ENCODE measurements at places on chromosomes 2 and 18.

DNA sequence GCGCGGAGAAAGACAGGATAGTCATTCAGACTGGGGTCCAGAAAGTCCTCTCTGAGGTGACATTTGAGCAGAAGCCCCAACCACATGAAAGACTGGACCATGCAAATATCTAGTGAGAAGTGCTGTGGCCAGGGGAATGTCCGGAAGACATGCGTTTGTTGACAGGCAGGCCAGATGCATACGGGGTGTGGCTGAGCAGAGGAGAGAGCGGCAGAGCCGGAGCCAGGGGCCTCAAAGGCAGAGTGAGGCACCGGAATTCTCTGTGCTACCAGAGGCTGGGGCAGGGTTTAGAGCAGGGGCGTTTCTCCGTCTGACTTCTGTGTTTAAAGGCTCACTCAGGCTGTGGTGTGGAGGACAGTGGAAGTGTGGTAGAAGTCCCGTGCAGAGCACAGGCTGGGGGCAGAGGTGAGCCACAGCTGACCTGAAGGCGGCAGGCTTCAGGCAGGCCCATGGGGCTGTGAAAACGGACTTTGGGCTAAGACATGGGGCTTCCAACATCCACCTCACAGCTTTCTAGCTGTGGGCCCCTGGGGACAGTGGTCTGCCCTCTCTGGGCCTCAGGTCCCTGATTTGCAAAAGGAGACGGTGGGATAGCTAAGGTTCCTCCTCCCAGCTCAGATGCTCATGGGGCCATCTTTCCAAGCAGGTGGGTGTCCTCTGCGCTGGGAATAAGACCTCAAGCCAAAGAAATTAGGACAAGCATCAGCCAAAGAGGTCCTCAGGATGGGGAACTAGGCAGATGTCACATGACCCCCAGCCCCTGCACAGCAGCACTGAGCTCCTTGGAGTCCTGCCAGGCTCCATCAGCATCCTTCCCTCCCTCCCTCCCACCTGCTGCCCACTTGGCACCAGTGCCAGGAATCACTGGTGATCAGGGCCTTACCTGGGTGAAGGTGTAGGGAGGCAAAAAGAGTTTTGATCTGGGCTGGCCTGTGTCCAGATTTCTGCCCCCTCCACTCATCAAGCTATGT lies 11.2 kb downstream of the RUFY4 start:
- no peak for DNase-seq

DNA sequence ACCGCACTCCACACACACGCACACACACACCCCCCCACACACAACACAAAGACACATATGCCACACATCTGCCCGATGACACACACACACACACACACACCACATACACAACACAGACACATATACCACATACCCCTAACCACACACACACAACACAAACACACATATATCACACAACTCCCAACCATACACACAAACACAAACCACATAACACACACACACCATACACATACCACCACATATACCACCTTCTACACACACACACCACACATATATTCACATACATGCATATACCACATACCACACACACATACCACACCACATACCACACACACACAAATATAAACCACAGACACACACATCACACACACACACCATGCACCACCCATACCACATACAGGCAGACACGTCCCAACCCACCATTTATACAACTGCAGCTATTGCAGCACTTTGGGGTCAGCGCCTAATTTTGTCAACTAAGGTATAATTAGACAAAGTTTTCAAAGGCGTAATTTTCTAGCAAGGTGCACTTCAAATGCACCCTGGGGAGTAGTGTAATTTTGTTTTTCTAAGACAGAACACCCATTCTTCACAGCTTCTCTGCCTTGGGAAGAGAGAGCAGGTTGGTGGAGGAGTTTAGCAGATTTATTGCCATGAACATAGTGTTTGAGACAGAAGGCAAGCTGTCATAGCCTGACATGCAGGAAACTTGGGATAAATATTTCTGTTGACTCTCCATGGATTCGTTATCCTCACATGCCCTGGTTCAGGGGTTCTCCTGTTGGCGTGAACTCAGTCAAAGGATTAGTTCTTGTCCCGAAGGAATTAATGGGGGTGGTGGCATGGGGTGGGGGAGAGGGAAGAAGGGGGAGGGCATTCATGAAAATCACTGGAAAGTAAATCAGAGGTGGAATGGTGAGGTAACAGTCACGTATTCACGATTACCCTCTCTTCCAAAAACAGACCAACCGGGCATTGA lies 416.1 kb downstream of the LPIN1 start:
- DNase-seq, result no peak

GRCh38 chr2:191351921-191352320 lies 106.7 kb downstream of the MYO1B start:
- DNase-seq, result no peak

DNA sequence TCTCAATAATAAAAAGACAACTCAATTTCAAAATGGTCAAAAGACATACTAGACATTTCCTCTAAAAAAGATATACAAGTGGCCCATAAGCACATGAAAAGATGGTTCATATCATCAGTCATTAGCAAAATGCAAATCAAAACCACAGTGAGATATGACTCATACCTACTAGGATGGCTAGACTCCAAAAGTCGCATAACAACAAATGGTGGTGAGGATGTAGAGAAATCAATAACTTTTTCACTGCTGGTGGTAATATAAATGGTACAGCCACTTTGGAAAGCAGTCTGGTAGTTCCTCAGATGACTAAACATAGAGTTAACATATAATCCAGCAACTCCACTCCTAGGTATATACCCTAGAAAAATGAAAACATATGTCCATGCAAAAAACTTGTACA lies 242.3 kb upstream of the NOL4 start:
- DNase-seq, result no peak

GRCh38 chr2:2524348-2524941 lies 193.4 kb upstream of the MYT1L start:
- DNase-seq, result no peak

- DNase-seq, result no peak
Measured at GRCh38 chr2:60652832-60653340, 99.4 kb upstream of the BCL11A start.

GRCh38 chr2:241309684-241310117 lies 5.8 kb downstream of the HDLBP start:
- no peak for DNase-seq

- DNase-seq, result peak; percentile 15
Measured at GRCh38 chr18:1094409-1094808, 189.7 kb downstream of the ADCYAP1 start.

DNA sequence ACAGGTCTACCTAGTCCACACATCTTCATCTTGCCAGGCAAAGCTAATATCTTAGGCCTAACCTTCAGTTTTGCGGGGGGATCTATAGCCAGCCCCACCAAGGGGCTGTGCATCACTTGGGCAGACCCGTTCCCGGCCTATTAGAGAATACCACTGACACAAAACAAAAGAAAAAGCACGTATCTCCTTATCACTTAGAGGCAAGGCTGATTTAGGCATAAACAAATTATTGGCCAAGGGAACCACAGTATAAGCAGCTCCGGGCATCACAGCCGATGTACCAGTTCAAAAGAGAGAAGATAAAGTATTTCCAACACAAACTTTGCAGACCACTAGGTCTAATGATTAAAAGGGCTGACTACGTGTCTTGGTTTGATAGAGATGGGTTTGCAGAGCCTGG lies 248.0 kb downstream of the TCF4 start:
- DNase-seq, result no peak

All from frontal cortex (tissue), 4 donors.